Activated CD4-positive, alpha-beta T cell treated with anti-CD3 and anti-CD28 coated beads for 4 hours (primary cell): ENCODE measurements at places on chromosomes 2 and 18.

GRCh38 chr2:223813329-223813728 lies 24.1 kb downstream of the AP1S3 start:
- DNase-seq: no peak

GRCh38 chr2:104749856-104750460 lies 104.0 kb upstream of the POU3F3 start:
- no peak for DNase-seq

GRCh38 chr2:105274046-105274445 lies 32.5 kb downstream of the GPR45 start:
- DNase-seq: no peak

- DNase-seq: no peak
These were observed 29.8 kb downstream of the PCBP1 start for GRCh38 chr2:70116936-70117552.

DNA sequence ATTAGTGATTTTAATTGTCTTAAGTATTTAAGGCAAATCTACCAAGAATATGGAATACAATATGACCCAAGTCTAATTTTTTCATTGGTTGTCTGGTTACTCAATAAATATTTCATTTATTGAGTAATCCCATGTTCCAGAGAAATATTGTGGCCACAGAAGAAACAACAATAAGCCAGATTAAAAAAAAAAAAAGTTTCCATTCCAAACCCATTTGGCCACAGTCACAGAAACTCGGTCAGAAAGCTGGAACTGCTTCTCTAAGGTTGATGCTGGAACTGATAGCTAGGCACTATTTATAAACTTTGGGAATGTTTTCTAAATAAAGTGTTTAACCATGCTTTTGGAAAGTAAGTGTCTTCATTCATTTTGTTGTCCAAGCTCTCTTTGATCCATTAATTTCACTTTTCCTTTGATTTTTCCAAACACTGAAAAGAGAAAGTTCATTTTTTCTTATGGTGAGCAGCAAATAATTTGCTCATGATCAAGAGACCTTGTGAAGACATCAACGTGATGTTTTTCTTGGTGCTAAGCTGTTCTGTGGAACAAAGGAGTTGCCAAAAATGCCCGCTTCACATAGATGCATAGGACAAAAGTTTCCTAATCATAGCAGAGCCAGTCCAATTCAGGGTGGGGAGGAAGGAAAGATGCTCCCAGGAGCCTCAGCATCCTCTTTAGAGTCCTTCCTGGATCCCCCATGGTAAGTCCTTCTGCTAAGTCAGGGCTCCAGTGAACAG lies 72.1 kb upstream of the CCBE1 start:
- no peak for DNase-seq

DNA sequence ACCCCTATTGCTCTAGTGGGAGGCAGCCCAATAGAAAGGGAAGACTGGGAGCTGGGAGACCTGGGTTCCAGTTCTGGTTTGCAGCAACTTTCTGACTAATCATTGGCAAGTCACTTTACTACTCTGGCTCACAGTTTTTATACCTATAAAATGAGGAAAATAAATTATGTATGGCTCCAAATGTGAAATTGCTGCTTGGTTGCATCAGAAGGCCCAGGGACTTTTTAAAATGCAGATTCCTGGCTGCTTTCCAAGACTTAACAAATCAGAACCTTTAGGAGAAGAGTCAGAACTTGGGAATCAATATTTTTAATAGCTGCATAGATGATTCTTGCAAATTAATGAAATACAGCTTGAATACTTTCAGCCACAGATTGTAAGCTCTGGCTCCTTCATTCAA lies 943.9 kb downstream of the EPHA4 start:
- DNase-seq: no peak

DNA sequence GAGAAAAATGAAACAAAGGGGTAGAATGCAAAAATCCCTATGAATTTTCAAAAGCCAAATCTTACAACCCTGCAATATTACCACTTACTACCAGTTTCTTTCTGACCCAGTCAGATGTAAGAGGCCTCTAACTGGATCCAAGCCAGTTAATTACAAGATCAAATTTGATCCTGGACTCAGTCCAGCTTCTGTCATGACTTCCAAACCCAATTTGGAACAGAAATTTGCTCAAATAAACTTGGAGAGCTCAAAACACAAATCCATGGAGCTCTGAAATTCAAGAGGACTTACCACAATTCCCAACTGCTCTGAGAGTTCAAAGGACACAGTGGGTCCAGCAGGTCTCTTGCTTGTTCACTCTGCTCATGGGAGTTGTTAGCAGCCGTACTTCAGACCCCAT lies 1271.7 kb upstream of the SLC39A10 start:
- DNase-seq: no peak

- no peak for DNase-seq
These were observed 160.1 kb upstream of the MAPRE2 start for GRCh38 chr18:34880882-34881834.

GRCh38 chr2:144268036-144268678 lies 251.8 kb downstream of the ZEB2 start:
- no peak for DNase-seq

DNA sequence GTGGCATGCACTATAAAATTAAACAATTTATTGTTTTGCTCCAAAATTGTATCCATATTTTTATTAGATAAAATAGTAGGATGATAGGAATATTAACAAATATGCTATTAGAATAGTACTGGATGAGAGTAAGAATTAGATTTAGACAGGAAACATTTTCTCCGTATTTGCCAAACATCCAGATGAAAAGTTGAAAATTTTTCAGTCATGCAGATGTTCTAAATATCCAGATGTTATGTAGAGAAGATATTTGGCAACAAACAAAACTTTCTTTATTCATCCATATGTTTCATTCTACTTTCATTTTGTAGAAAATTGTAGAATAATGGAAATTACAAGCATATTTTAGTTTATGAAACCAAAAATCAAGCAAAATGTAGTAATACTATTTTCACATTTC lies 45.2 kb upstream of the NEUROD1 start:
- DNase-seq: no peak

DNA sequence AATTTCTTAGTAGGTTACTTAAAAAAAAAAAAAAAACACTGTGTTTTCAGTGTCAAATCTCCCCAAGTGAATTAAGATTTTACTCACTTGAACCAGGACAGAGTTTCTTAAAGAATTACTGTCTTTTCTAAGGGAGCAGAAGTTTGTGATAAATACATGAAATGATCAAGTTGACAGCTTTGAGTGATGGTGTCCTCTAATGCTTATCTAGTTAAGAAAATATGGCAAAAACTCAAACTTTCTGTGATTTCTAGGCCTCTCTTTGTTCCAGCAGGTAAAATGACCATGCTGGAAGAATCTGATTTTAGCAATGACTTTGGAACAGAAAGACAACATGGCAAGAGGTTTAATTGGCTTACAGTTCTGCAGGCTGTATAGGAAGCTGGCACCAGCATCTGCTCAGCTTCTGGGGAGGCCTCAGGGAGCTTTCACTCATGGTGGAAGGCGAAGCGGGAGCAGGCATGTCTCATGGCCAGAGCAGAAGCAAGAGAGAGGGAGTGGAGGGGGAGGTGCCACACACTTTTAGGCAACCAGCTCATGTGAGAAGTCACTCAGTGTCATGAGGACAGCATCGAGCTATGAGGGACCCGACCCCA lies 6.6 kb downstream of the MAPRE2 start:
- DNase-seq: no peak
